ENCODE measurements at places on chromosomes 2 and 18. TPM values are rescaled to one million over a fixed set of nuclear protein-coding genes. Genes with fewer than 3 reads are reported as not detected.

FOXI3 gene
- not detected for total RNA-seq

KCNK3 gene
- total RNA-seq = 2.8 TPM

ANXA4 gene
- total RNA-seq = 29.7 TPM

C2orf49 gene
- 62.6 TPM for total RNA-seq

IL1RL1 gene
- 1.7 TPM for total RNA-seq

Measured in uterus (tissue), 4 donors.